Stimulated activated CD4-positive, alpha-beta T cell treated with anti-CD3 and anti-CD28 coated beads, Interleukin-4, amount 100 ng/mL, for 4 hours (primary cell): ENCODE measurements at places on chromosomes 5 and 9.

DNA sequence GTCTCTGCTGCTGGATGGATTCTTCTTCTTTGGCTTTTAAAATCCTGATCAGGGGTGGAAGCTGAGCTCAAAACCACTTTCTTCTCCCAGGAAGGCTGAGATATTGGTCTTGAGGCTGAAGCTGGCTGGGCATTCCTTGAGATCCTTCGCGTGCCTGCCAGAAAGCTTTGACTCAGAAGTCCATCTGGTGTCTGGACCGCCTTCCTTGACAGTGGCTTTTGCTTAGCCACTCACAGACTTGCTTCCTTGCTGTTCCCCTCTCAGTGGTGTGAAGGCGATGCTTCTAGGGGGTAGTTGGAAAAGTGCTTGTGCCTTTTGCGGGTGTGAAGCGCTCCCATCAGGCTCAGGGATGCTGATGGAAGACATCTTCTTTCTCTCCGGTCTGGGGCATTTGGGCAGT is 45.9 kb downstream of the RGS3 start:
- no peak for DNase-seq

DNA sequence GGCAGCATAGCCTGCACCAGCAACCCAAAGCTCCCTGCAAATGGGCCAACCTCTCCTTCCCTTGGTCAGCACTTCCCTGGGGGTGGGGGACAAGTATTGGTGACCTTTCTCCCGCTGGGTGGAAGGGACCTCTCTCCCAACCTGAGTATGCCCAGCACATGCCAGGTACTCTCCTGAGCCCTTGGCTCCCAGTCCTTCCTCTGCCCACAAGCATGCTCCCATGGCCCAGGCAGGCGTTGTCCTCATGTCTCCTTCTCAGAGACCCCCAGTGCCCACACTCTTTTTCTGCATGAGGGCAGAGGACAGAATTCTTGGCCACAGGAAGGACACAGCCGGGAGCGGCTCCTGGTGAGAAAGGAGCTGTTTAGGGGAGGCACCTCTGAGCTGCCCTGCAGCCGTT is 60.3 kb downstream of the PHF2 start:
- no peak for DNase-seq

GRCh38 chr5:1470762-1471211 is 25.5 kb upstream of the SLC6A3 start:
- DNase-seq = no peak

- DNase-seq = no peak
These were observed 155.0 kb upstream of the IRX2 start for GRCh38 chr5:2906302-2907090.

- DNase-seq = no peak
These were observed 557.4 kb upstream of the ZNF462 start for GRCh38 chr9:106305428-106306133.

DNA sequence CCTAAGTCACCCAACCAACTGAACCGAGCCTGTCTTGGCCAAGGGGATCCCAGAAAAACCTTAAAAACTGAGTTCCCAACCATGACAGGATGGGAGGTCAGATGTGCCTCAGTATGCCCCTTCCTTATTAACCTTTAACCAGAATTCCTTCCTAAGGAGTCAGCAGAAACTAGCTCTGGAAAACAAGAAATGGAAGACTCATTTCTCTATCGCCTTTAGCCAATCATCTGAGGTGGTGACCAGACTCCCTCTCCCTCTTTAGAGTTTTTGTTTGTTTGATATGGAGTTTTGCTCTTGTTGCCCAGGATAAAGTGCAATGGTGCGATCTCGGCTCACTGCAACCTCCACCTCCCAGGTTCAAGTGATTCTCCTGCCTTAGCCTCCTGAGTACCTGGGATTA is 37.5 kb downstream of the SLC28A3 start:
- DNase-seq = no peak

DNA sequence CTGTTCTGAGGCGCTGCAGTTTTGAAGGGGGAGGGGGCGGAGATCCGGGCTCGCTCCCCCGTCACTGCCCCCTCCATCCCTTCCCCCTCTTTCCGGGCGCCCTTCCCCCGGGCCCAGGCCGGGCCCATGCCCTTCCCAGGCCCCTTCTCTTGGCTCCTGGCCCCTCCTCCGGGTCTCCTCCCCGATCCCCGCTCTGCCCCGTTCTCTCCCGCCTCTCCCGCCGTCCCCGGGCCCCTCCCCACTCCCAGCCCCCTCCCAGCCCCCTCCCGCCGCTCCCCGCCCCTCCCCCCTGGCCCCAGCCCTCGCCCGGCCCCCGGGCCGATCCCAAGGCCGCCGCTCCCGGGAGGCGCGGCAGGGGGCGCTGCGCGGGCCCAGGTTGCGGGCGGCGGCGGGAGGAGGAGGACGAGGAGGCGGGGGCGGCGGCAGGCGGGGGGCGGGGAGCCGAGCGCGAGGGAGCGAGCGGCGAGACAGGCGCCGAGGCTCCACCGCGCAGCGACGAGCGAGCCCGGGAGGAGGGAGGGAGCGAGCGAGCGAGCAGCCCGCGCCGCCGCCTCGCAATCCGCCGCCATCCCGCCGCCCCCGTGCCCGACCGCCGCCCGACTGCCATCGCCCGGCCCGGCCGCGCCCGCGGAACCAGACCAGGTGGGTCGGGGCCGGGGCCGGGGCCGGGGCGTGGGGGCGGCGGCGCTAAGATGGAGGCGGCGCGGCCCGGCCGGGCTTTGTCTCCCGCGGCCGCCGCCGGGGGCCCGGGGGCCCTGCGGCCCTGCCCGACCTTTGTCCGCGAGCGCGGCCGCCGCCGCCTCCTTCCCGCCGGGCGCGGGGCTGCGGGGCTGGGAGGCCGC is at the start of gene PRRC2B:
Gene PRRC2B, plus strand, starts transcription at position 465 of the 842 bp plus-strand sequence. CDS start 36,059 bp downstream, outside the sequence.
- peak; percentile 81 for DNase-seq

- no peak for DNase-seq
These were observed 173.3 kb upstream of the SEMA6A start for GRCh38 chr5:116747881-116748280.

DNA sequence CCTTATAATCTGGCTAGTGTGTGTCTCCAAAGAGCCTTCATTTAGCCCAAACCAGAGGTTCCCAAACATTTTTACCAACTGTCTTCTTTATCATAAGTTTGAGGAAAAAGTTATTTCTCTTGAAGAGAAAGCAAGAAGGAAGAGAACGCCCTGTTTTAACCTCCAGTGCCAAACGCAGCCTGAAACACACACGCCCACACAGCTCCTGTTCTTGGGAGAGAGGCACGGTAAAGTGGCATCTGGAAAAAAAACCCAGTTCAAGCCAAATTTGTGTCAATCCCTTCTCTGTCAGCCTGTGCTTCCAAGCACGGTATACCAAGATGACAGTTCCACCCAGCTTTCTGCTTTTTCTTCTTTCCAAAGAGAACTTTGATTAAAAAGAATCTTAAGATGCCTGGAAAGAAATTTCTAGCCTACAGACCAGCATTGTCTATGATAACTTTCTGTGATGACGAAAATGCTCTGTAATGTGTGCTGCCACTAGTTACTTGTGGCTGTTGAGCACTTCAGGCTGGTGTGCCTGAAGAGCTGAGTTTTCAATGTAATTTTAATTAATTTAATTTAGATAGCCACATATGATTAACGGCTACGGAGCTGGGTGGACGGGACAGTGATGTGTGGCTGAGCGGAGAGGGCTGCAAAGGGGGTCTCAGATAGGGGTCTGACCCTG is 62.3 kb downstream of the ACER2 start:
- no peak for DNase-seq

GRCh38 chr9:125755340-125755739 is 8.2 kb downstream of the PBX3 start:
- DNase-seq = no peak

GRCh38 chr5:149280124-149280523 is 8.5 kb downstream of the AFAP1L1 start:
- DNase-seq = no peak

- DNase-seq = no peak
These were observed 1.6 kb downstream of the GRK6 start for GRCh38 chr5:177427919-177428573.

GRCh38 chr9:137682428-137683105 is 63.8 kb downstream of the EHMT1 start:
- no peak for DNase-seq

GRCh38 chr5:35773967-35774366 is 82.7 kb upstream of the IL7R start:
- no peak for DNase-seq

DNA sequence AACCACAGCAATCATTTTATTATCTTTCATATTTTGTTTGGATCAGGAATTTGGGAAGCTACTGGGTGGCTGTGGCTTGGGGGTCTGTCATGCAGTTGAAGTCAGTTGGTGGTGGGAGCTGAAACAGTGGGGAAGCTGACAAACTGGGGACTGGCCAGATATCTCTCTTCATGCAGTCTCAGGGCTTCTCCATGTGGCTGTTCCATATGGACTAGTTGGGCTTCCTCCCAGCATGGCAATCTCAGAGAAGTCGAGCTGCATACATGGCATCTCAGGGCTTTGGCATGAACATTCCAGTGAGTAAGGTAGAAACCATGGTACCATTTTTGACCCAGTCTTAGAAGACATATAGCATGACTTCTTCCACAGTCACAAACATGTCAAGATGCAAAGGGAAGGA is 274.8 kb downstream of the ENC1 start:
- no peak for DNase-seq
